ENCODE measurements at places on chromosomes 7 and 10. TPM values are rescaled to one million over a fixed set of nuclear protein-coding genes. Genes with fewer than 3 reads are reported as not detected.

WNT8B gene
- not detected for total RNA-seq

DNA sequence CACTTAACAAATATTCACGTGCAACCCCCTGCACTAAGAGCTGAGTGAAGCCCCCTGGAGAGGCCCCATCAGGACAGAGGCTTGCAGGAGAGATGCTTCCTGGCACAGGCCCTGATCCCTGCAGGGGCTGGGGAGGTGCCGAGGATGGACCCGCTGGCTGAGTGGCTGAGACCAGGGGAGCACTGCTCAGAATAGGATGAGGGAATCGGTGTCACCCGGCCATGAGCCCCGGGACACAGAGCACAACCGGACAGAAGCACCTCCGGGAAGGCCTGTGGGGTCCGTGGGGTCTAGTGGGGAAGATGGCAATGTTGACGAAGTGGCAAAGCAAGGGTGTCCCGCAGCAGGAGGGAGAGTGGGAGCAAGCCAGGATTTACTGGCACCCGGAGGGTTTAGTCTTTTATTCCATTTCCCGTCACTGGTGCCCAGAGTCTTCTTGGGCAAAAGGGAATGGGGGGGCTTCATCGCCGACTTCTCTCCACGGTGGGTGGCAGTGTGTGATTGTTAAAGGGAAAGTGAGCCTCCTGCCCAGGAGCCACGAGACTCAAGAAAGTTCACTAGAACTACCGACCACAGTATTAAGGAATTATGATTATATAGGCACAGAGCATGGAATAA is 140.7 kb downstream of the ADARB2 start:
- no peak for DNase-seq

DNA sequence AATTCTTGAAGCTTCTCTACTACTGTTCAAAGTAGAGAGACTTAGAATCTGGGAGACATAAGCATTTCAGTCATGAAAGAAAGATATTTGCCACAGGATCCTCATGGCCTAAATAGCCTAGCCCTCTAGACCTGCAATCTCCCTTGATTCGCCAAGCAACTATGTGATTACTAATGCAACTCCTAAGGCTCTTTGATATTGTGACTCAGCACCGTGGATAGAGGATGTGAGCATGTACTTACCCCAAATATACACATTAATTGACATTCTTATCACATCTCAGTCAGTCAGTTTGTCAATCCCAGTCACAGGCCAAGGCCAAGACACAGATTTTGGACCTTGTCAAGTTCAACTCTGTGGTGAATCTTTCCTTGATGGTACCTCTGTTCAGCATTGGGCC is 42.6 kb downstream of the GPR37 start:
- no peak for DNase-seq

ARHGEF5 gene
- 5.2 TPM for total RNA-seq

DNA sequence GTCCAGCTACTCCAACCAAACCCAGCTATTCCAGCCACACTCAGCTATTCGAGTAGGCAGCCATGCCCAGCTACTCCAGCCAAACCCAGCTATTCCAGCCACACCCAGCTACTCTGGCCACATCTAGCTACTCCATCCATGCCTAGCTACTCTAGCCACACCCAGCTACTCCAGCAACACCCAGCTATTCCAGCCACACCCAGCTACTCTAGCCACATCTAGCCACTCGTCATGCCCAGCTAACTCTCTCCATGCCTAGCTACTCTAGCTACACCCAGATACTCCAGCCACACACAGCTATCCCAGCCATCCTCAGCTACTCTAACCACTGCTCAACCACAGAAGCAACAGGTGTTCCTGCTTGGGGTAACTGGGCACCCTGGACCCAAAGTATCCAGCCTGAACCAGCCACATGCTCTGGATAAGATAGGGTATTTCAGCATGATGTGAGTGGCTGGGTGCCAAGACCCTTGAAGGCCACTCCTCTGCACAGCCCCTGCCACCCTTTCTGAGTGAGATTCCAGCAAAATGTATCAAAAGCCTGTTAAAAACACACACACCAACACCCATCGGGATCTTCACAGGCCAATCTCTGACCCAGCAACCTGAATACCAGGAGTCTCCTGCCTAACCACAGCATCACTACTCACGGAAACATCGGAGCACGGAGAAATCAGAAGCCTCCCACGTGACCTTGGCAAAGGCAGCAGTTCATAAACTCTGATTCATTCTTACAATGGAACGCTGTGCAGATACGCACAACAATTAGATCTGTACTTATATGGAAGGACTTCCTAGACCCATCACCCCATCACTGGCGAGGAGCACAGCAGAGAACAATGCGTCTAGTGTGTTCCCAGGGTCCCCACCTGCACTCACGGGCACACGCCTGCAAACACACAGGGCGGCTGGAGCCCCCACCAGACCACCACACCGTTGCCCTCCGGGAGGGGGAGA is 51.8 kb upstream of the DNAAF5 start:
- DNase-seq, result peak; percentile 93

ZNF488 gene
- 3.2 TPM for total RNA-seq

DNA sequence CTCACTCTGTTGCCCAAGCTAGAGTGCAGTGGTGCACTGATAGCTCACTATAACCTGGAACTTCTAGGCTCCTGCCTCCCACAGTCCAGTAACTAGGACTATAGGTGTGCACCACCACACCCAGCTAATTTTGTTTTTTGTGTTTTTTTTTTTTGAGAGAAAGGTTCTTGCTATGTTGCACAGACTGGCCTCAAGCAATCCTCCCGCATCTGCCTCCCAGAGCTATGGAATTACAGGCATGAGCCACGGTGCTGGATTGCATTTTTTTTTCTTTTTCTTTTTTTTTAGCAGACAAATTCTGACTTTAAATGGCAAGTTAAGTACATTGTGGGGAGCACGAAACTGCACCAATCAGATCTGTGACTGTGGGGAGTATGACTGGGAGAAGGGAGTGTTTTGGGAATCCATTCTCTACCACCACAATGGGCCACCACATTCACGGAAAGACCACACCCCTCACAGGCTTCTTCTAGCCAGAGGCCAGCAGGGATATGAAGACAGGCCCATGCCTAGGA is 58.1 kb upstream of the MSMB start:
- no peak for DNase-seq

SCART1 gene
- total RNA-seq, result 13.1 TPM

CLDN4 gene
- 0.93 TPM for total RNA-seq

DNA sequence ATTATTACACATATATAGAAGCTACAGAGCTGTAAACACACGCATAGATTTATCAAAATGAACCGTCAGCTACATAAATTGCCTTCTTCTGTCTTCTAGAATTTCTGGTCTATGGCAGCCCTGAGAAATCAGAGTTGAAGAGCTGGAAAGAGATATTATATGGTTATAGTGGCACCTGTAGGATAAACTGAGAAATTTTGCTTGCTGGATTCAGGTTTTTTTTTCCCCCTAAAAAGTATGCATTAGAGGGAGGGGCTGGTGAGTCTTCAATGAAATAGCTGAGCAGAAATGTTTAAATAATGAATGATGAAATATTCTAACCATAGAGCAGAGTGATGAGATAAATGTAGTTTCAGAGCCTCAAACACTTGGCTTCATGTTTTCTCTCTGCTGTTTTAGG is 78.0 kb upstream of the DYNC1I1 start:
- DNase-seq, result no peak

RET gene
- 9.5 TPM for total RNA-seq

IFIT1B gene
- total RNA-seq, result not detected

FKBP6 gene
- total RNA-seq, result 60.9 TPM

DNA sequence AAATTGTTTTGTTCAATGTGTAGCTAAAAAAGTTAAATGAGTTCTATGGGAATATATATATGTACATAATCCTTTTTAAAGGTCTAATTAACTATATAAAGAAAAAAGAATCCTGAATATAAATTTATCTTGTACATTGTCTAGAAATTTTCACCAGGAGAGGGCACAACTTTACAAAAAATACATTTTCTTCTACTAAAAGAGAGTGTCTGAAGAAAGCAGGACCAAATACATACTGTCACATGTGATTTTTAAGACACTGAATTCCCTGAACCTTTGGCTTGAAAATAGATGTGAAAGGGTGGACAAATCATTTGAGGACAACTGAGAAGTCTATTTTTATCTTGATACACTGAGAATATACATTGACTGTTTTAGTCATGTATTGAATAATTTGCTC is 204.3 kb downstream of the DGKB start:
- DNase-seq, result no peak

GRCh38 chr7:90412458-90413184 is 9.4 kb downstream of the CLDN12 start:
- peak; percentile 34 for DNase-seq
